ENCODE measurements at places on chromosomes 7 and 10.

DNA sequence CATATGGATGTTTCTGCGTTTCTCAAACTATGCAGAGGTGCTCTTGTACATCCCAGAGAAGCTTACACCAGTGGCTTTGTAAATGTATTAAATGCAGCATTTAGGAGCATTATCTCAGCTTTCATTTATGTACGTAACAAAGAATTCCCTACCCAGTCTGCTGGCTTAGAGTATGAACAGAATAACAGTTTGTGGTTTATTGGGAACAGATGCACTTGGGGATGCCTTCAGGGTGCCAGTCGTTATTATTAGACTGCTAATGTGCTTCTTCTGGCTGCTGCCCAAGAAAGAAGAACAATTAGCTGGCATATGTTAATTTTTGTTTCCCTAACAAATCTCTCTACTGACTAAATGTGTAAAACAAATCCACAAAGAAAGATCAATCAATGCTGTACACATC is 241.9 kb downstream of the FOXP2 start:
- no peak for DNase-seq

DNA sequence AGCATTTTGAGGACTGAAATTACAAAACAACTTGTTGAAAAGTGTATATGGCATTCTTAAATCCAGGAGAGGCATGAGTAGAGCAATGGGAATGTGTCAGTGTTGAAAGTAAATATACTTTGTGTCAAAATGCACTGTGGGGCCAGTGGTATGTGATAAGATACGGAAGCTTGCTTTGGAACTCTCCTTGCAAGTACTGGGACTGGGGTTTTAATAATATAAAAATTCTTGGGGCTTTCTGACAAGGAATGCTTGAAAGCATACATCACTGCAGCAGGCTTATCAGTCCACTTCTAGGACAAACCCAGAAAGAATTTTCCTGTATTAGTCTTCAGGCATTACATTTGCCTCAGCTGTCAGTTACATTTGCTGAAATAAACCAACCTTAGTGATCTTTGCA is 472.8 kb upstream of the FZD8 start:
- DNase-seq: no peak

- no peak for DNase-seq
Observed at GRCh38 chr10:81820418-81820817, 54.6 kb upstream of the NRG3 start.

DNA sequence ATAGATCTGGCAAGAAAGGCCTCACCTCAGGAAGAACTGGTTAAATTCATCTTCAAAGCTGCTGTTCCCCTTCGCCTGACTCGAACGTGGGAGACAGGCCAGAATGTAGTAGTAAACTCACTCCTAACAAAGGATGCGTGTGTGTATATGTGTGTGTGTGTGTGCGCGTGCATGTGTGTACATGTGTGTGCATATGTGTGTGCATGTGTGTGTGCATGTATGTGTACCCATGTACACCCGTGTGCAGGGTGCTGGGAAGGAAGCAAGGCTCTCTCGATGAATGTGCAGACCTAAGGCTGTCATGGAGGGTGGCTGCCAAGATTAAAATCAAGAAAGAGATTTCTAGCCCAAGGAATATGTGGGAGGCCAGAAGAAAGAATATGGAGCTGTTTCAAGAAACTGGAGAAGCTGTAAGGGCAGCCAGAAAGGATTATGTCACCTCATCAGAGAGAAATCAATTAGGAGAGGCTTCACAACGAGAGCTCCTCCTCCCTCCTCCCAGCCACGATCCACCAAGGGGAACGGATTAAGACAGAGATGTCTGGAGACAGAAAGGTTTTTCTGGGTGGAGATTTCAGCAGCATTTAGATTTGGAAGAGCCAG is 34.0 kb upstream of the LBX1 start:
- DNase-seq: no peak

GRCh38 chr10:36728626-36729025 is 396.8 kb upstream of the ANKRD30A start:
- no peak for DNase-seq

- DNase-seq: no peak
Observed at GRCh38 chr7:120404042-120404441, 131.1 kb downstream of the KCND2 start.

DNA sequence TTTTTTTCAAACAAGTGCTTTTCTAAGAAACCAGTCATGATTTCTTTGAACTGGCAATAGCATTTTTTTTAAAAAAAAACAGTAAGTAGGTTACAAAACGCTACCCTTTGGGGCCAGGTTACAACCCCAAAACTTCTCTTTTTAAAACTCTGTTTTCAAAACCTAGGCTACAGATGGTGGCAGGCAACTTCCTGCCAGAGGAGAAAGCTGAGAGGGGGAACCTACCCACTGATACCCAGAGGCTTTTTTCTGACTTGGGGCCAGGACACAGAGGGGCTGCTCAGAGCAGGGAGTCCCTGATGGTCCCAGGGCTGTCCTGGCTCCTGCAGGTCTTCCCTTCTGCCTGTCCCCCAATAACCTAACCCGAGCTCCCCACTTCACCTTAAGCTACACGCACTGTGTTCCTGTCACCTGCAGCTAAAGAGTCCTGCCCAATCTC is 6.9 kb downstream of the STN1 start:
- DNase-seq: no peak

DNA sequence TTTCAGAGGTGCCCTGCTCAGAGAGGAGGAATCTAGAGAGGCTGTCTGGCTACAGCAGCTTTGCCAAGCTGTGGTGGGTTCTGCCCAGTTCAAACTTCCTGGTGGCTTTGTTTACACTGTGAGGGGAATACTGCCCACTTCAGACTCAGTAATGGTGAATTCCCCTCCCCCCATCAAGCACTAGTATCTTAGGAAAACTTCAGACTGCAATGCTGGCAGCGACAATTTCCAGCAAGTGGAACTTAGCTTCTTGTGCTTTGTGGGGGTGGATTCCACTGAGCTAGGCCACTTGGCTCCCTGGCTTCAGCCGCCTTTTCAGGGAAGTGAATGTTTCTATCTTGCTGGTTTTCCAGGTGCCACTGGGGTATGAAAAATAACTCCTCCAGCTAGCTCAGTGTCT is 42.8 kb downstream of the CYP2C8 start:
- no peak for DNase-seq

GRCh38 chr7:64628721-64629120 is 37.2 kb upstream of the ZNF107 start:
- no peak for DNase-seq

GRCh38 chr7:107592361-107593024 is 12.4 kb downstream of the BCAP29 start:
- no peak for DNase-seq

DNA sequence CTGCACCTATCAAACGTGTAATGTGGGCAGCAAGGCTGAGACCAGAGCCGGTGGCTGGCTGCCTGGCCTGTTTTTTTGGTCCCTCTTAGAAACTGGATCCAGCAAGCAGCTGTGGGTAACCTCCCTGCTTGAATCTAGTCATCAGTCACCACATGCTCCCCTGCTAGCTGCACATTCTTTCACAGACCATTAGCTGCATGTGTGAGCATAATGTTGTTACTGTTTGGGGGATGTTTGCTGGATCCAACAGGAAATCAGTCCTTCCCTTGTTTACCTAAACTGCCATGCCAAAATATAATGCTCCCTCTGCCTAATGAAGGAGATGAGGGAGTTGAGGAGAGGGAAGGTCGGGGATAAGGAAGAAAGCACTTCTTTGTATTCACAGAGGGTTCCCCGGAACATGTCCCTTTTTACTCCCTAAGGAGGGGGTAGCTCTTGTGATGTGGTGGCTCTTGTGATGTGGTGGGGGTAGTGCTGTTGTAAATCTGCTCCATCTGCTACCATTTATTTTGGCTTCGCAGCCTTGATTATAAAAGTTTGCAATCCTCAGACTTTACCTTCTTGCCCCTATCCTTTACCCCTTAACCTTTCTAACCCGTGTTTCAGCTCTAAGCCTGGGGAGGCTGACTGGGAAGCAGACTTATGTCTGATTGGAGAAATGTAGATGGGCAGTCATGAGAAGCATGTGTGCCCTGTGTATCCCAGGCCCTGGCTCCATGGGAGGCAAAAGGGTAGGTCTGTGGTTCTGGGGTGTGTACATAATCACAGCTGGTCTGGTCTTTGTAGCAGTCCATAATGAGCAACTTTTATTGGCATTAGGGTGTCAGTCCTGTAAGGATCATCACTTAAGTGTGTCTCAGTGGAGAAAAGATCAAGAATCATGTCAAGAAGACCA is 20.8 kb downstream of the LOXL4 start:
- no peak for DNase-seq

DNA sequence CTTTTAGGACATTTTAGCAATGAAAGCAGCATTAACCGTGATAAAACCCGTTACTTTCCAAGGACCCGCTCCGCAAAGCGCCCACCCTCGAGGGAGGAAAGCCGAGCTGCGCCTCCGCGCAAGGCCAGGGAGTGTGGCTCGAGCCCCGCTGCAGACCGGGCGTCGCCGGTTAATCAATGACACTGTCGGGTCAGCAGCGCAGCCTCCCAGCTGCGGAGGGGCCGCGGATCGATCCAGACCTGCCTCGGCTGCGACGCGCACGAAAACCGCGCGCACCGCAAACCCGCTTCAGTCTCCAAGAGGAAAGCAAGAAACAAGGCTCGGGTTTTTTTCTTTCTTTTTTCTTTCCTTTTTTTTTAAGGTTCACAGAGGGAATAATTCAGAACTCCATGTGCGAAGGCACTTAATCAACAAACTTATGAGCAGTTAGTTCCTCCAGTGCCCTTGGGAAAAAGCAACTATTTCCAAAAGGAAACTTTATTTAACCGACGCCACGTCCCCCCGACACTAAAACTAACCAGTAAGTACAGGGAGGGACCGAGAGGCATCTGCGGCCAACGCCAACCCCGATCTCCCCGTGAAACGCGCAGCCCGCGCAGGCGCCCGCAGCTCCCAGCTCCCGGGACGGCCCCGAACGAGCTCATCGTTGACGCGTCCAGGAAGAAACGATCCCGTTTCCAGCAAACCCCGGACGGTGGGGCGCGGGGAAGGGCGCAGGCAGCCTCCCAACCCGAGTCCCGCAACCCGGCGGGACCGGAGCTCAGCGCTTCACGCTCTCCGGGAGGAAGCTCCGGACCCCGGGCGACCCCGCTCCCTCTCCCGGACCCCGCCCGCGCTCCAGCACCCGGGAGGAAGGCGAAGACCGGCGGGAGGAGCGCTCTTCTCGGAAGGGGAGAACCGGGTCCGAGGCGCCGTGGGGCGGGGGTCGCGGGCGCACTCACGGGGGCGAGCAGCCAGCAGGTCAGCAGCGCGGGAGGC is 598 bp downstream of the VIPR2 start:
- DNase-seq: no peak

- DNase-seq: no peak
Observed at GRCh38 chr7:111910656-111911055, 295.5 kb downstream of the DOCK4 start.

GRCh38 chr7:20510573-20510900 is 104.9 kb upstream of the ABCB5 start:
- no peak for DNase-seq

GRCh38 chr10:534047-534566 is 155.4 kb downstream of the DIP2C start:
- DNase-seq: no peak

GRCh38 chr10:124497196-124497881 is 35.7 kb downstream of the LHPP start:
- no peak for DNase-seq

DNA sequence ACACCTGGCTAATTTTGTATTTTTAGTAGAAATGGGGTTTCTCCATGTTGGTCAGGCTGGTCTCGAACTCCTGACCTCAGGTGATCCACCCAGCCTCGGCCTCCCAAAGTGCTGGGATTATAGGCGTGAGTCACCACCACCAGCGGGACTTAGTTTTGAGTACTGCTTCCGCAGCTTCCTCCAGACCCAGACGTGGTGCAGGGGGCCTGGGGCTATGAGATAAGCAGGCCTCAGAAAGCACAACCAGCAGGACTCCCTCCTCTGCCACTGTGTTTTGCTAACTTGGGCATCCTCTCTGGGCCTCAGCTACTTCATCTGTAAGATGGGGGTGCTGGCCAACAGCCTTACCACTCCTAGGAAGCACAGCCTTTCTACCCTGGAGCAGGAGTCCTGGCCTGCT is 37.8 kb downstream of the GOLGA7B start:
- DNase-seq: no peak

DNA sequence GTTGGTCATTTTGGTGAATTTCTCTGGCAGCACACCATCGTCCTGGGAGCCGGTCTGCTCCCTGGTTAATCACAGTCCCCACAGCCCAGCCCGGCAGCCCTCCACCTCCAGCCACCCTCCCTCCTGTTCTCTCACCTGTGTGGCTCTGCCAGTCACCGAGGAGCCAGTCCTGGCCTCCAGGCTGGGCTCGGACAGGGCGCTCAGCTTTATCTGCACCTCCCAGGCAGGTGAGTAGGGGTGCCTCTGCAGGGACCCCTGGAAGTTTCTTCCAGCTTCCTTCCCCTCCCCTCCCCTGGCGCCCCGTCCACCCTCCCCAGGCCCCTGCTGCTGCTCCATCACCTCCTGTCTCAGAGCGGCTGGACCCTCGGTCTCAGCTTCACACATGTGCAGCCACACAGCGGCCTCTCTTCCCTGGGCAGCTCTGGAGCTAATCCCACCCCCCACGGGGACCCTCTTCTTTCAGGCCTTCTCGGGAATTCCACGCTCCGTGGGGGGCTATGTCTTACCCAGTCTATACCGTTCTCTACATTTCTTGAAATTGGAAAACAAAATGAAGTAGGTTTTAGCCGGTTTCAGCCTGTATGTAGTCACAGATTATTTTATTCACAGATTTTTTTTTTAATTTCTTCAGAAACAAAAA is 213.9 kb upstream of the PPP2R2D start:
- DNase-seq: no peak

GRCh38 chr10:63664341-63664885 is 143.2 kb downstream of the REEP3 start:
- DNase-seq: no peak

GRCh38 chr10:43598446-43598845 is 7.8 kb upstream of the ZNF485 start:
- DNase-seq: no peak

DNA sequence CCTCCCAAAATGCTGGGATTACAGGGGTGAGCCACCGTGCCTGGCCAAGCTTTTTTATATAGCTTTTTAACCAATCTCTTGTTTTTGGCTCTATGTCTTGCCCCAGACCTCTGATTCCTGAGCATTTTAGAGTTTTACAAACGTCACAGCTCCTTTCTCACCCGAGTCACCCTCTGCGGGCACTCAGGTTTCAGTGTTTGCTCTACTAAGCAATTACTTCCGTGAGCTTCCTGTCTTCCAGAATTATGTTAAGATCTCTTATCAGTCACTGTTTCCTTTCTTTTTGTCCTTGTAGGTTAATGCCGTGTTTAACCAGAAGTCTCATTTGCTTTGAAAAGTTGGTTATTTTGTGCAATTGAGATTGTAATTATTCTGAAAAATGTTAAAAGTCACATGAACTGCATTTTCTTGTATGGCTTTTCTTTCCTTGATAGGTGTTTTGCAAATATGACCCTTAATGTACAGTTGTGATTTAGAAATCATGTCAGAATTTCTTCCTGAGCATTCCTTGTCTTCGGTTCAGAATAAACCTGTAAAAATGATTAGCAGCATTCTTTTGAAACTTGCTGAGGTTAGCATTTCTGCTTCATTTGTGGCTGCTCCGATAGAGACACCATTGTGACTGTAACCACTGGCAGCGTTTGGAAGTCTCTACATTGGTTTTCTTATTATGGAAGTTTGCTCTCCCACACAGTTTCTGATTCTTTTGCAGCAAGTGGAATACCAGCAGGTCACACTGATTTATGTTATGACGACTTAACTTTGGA is 4.5 kb upstream of the HKDC1 start:
- no peak for DNase-seq

Data from esophagus squamous epithelium (tissue), 5 donors.